Adipocyte (in vitro differentiated cells): ENCODE measurements at places on chromosomes 7 and 10.

- peak; percentile 84 for DNase-seq
Observed at GRCh38 chr7:17302575-17303142, 4.2 kb downstream of the AHR start.

GRCh38 chr10:34200355-34200901 is 614.7 kb downstream of the PARD3 start:
- no peak for DNase-seq

- DNase-seq = no peak
Observed at GRCh38 chr7:31302356-31302755, 38.2 kb downstream of the NEUROD6 start.

GRCh38 chr7:300546-301290 is 10.7 kb downstream of the FOXL3 start:
- DNase-seq = no peak

DNA sequence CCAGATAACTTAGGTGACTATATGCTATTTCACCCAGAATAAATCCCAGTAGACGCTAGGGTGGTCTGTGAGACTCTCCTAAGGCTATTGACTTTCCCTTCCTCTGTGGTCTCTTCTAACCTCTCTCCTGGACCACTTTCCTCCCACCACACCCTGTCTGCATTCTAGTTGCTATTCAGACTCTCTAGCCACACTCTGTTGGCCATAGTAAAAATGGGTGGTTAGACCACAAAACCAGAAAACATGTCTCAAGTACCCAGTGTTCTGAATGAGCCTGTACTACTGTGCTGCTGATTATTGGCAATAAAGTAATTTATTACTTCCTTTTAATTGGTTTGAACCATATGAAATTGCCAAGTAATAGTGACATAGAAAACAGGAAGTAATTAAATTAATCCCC is 240.8 kb downstream of the KIF20B start:
- no peak for DNase-seq

DNA sequence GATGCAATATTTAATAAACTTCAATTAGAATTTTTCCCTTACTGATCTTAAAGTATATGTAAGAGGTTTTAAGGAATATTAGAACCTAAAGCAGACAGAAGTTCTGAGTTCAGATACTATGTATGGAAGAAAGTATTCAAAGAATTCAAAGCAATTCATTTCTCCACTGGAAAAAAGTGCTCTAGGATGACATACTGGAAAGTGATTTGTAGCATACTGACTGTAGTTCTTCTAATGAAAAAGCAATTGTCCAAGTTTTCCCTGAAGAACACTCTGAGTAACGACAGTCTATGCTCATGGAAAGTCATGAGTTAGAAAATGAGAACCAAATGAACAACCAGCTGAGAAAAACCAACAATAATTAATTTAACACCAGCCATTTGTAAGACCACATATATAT is 180.8 kb upstream of the SLC26A5 start:
- no peak for DNase-seq
